ENCODE measurements at places on chromosomes 5 and 9. TPM values are rescaled to one million over a fixed set of nuclear protein-coding genes. Genes with fewer than 3 reads are reported as not detected.

The HSPA4 gene
- polyA plus RNA-seq, result 52.1 TPM

The CAVIN4 gene
- polyA plus RNA-seq, result 14.9 TPM

The HSPB3 gene
- polyA plus RNA-seq, result 644 TPM

The CYLC2 gene
- polyA plus RNA-seq, result not detected

The LCN1 gene
- polyA plus RNA-seq, result not detected

The PTGER4 gene
- 1.9 TPM for polyA plus RNA-seq

The ARHGEF37 gene
- 10.4 TPM for polyA plus RNA-seq

The PPP3R2 gene
- polyA plus RNA-seq, result not detected

The NTNG2 gene
- 8.6 TPM for polyA plus RNA-seq

The AFAP1L1 gene
- 26.2 TPM for polyA plus RNA-seq

The ANKRD55 gene
- polyA plus RNA-seq, result 0.09 TPM

The TYRP1 gene
- polyA plus RNA-seq, result 15.3 TPM

The HTR1A gene
- not detected for polyA plus RNA-seq

The IL13 gene
- not detected for polyA plus RNA-seq
